ENCODE measurements at places on chromosomes 11 and 22. TPM values are rescaled to one million over a fixed set of nuclear protein-coding genes. Genes with fewer than 3 reads are reported as not detected.

KRTAP5-10 gene
- total RNA-seq: not detected

DHCR7 gene
- total RNA-seq: 52.6 TPM

B3GAT1 gene
- total RNA-seq: not detected

MFRP gene
- not detected for total RNA-seq

TUBA8 gene
- 1.00 TPM for total RNA-seq

OR51E1 gene
- total RNA-seq: not detected

MPZL2 gene
- total RNA-seq: not detected

KCTD14 gene
- total RNA-seq: 1.6 TPM

Data from A549 treated with Mapracorat at 1 μM for 4 hours (cell line).